T-helper 2 cell (primary cell): ENCODE measurements at places on chromosomes 1 and 21.

DNA sequence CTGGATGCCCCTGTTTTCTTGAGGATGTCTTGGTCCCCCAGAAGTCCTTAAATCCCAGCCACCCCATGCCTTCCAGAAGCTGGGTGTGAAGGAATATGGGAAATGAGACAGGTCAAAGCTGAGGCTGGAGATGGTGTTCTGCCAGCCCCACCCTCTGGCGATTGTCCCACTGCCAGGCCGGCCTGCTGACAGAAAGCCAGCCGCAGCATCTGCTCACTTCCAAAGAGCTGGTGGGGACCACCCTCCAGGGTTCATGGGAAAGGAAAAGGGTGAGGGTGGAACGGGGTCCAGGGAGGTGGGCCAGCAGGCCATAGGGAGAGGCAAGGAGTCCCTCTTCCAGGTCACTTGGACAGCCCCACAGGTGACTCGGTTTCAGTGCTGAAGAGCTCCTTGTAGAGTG is 1.9 kb upstream of the LINGO4 start:
- DNase-seq: no peak

- no peak for DNase-seq
These were observed 61.0 kb downstream of the ATP5PO start for GRCh38 chr21:33854604-33855003.

- DNase-seq: no peak
These were observed 23.1 kb upstream of the HFM1 start for GRCh38 chr1:91427741-91428140.

- DNase-seq: no peak
These were observed 1.8 kb downstream of the CALML6 start for GRCh38 chr1:1916851-1917251.

GRCh38 chr1:94660994-94661393 is 119.4 kb upstream of the F3 start:
- DNase-seq: no peak

- no peak for DNase-seq
These were observed at the start of gene ASTN1 for GRCh38 chr1:177164380-177165068. Gene ASTN1 (minus strand): TSS chr1:177164712. CDS start chr1:177164676, 36 bp downstream.
